ENCODE measurements at places on chromosomes 12 and 14.
A peak's percentile ranks its signal among the peaks of the same experiment; 100 is the strongest.

DNA sequence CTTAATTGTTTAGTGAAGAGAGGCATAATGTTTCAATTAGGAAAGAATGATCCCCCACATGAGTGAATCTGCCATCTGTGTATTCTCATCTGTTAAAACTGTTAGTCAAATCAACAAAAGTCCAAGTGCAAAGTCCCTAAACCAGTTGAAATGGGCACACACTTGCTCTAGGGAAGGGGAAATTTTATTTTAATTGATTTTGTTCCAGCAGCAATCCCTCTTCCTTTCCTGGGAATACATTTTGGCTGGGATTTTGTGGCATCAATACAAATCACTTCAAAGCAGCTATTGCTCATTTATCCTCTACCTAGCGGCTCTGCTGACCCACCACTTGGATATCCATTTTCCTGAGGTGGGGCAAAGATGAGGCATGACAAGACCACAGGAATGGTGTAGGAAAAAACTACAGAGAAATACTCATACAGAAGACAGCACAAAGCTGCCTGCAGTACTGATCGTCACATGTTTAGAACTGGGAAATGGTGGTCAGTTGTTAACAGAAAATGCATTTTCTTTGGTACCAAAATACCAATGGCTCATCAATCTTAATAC is 9.8 kb upstream of the SSTR1 start:
- no peaks in the 10 kb centered on the region for H3K36me3 ChIP-seq
- H3K4me1 ChIP-seq: peaks cover 5% of the 10 kb centered on the region
- no peaks in the 10 kb centered on the region for H3K27me3 ChIP-seq
- DNase-seq: no peak
- H3K4me3 ChIP-seq: no peak overlapping the region
- H3K27ac ChIP-seq: no peak overlapping the region

GRCh38 chr14:42856106-42856505 is 1249.4 kb downstream of the LRFN5 start:
- H3K4me3 ChIP-seq: no peak overlapping the region
- H3K27ac ChIP-seq: no peak overlapping the region
- no peak for DNase-seq
- no peaks in the 10 kb centered on the region for H3K27me3 ChIP-seq

DNA sequence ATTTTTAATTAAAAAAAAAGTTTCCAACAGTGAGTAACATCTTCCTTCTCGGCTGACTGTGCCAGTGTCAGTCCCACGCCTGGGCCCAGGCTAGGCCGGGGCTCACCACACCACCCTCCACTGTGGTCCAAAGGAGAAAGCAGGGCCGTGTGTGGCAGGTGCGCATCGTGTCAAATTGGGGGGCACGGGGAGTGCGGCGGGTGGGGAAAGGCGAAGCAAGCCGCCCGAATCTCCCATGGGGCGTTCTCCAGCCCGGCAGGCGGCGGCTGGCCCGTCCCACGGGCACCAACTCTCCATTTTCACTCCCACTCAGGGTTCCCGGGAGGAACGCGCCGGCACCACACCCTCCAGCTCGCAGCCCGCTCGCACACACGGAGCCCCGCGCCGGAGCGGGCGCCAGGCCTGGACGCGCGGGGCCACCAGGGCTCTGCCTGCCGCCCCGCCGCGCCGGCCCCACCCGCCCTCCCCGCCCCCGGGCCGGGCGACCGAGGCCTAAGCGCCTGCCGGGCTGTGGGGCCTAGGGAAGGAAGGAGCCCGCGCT is 604 bp downstream of the EEA1 start:
- no peaks in the 10 kb centered on the region for H3K36me3 ChIP-seq
- H3K4me3 ChIP-seq: peak overlapping the region; percentile 64
- DNase-seq: peak; percentile 35
- H3K27me3 ChIP-seq: no peaks in the 10 kb centered on the region
- peaks cover 27% of the 10 kb centered on the region for H3K4me1 ChIP-seq

GRCh38 chr12:12056951-12057350 is 13.8 kb upstream of the BCL2L14 start:
- DNase-seq: no peak
- H3K4me1 ChIP-seq: no peaks in the 10 kb centered on the region
- no peaks in the 10 kb centered on the region for H3K27me3 ChIP-seq
- no peaks in the 10 kb centered on the region for H3K36me3 ChIP-seq
- no peak overlapping the region for H3K27ac ChIP-seq
- no peak overlapping the region for H3K4me3 ChIP-seq

- no peaks in the 10 kb centered on the region for H3K36me3 ChIP-seq
- no peak for DNase-seq
- H3K4me1 ChIP-seq: no peaks in the 10 kb centered on the region
- H3K27ac ChIP-seq: no peak overlapping the region
These were observed 25.5 kb downstream of the NKX2-8 start for GRCh38 chr14:36556811-36557433.

- H3K27ac ChIP-seq: no peak overlapping the region
- H3K4me1 ChIP-seq: peaks cover 3% of the 10 kb centered on the region
- no peaks in the 10 kb centered on the region for H3K27me3 ChIP-seq
- no peak overlapping the region for H3K4me3 ChIP-seq
- peak; percentile 84 for DNase-seq
These were observed 91.5 kb upstream of the PRB2 start for GRCh38 chr12:11486623-11487444.

- H3K27ac ChIP-seq: no peak overlapping the region
- no peak for DNase-seq
- H3K4me3 ChIP-seq: no peak overlapping the region
- no peaks in the 10 kb centered on the region for H3K36me3 ChIP-seq
- H3K27me3 ChIP-seq: no peaks in the 10 kb centered on the region
These were observed 63.7 kb downstream of the DNAI7 start for GRCh38 chr12:25131270-25131669.

DNA sequence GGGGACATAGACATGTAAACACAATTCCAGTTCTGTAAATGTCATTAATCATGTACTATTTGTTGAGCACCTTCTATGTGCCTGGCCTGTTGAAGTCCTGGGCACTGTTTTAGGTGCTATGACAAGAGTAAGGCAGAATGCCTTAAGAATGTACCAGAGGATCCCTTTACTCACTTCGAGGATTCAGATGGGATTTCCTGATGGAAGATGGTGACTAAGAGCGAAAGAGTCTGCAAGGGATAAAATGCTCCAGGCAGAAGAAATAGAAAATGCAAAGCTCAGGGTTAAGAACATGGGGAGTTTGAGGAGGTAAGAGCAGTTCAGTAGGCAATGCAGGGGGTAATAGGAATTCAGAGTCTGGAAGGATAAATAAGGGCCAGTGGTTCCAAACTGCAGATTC is 671.3 kb upstream of the TBX3 start:
- H3K36me3 ChIP-seq: no peaks in the 10 kb centered on the region
- no peak overlapping the region for H3K4me3 ChIP-seq
- H3K27me3 ChIP-seq: no peaks in the 10 kb centered on the region
- no peaks in the 10 kb centered on the region for H3K4me1 ChIP-seq
- no peak for DNase-seq

- no peak overlapping the region for H3K27ac ChIP-seq
- no peaks in the 10 kb centered on the region for H3K27me3 ChIP-seq
- H3K4me1 ChIP-seq: no peaks in the 10 kb centered on the region
- no peak overlapping the region for H3K4me3 ChIP-seq
These were observed 33.5 kb upstream of the CDK2AP1 start for GRCh38 chr12:123305136-123305535.

DNA sequence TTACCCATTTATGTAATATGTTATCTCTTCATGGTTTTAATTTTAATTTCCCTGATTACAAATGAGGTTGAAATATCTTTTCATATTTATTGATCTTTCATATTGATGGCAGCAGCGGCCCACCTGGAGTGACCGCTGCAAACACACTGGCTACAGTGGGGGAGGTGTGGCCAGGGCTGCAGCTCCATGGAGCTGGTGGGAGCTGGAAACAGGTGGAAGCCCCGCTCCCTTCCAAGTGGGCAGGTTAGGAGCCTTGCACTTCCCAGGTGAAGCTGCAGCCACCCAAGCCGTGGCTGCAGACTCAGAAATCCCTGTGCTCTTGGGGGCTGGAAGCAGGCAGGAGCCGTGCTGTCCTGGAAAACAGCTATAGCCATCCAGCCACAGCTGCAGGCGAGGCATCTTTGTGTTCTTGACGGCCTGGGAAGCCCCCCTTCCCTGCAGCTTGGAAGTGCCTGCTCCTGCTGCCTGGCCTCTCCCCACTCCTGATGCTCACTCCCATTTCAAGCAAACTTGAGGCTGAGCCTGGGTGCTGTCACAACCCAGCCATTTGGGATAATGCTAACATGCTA is 201.1 kb downstream of the TMEM117 start:
- H3K27me3 ChIP-seq: no peaks in the 10 kb centered on the region
- no peaks in the 10 kb centered on the region for H3K36me3 ChIP-seq
- H3K4me3 ChIP-seq: no peak overlapping the region
- DNase-seq: no peak
- no peak overlapping the region for H3K27ac ChIP-seq

DNA sequence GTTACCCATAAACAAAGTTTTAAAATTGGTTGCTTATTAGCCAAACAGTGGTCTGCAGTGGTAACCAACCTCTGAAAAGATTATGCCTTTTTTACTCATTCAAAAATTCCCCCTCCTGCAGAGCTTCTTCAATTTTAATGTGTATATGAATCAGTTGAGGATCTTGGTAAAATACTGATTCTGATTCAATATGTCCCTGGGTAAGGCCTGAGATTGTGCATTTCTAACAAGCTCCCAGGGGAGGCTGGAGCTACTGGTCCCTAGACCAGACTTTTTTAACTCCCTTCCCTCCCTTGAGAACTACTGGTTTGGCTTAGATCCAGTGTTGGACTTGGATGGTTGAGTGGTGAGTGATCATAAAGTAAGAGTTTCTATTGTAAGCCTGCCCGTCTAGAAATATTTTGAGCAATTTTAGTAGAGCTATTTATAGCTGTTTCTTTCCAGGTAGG is 90.2 kb downstream of the FUT8 start:
- no peaks in the 10 kb centered on the region for H3K36me3 ChIP-seq
- H3K27ac ChIP-seq: no peak overlapping the region
- no peak for DNase-seq
- H3K4me3 ChIP-seq: no peak overlapping the region

- H3K27ac ChIP-seq: no peak overlapping the region
- H3K4me3 ChIP-seq: no peak overlapping the region
- DNase-seq: no peak
These were observed 54.0 kb upstream of the OAS1 start for GRCh38 chr12:112852810-112853209.

- H3K27ac ChIP-seq: no peak overlapping the region
- DNase-seq: no peak
- H3K4me3 ChIP-seq: no peak overlapping the region
- H3K27me3 ChIP-seq: no peaks in the 10 kb centered on the region
- no peaks in the 10 kb centered on the region for H3K36me3 ChIP-seq
These were observed 158.7 kb downstream of the METTL25 start for GRCh38 chr12:82517027-82517426.

- no peak for DNase-seq
- H3K27me3 ChIP-seq: no peaks in the 10 kb centered on the region
- no peaks in the 10 kb centered on the region for H3K36me3 ChIP-seq
- H3K4me1 ChIP-seq: peaks cover 8% of the 10 kb centered on the region
- H3K4me3 ChIP-seq: no peak overlapping the region
- no peak overlapping the region for H3K27ac ChIP-seq
These were observed 51.3 kb upstream of the KCNA1 start for GRCh38 chr12:4858386-4858785.

GRCh38 chr12:116524964-116525379 is 34.2 kb upstream of the MAP1LC3B2 start:
- H3K4me1 ChIP-seq: no peaks in the 10 kb centered on the region
- no peak overlapping the region for H3K4me3 ChIP-seq
- H3K27me3 ChIP-seq: no peaks in the 10 kb centered on the region
- no peaks in the 10 kb centered on the region for H3K36me3 ChIP-seq
- DNase-seq: no peak

DNA sequence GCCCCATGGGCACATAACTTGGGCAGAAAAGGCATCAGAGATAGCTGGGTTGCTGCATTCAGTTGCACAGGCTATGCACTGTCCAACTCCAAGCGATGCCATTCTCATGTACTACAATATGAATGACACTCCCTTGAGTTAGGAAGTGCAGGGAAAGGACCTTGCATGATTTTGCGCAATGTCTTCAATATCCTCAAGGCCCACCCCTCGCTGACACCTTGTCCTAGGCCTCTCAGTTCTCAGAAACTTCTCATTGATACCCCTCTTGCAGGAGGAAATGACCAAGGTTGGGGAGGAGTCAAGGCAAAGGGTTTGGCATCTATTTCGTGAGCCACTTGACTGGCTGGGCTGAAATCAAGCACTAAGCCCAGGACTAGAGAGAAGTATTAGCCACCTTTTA is 70.4 kb downstream of the ARL6IP4 start:
- no peak overlapping the region for H3K27ac ChIP-seq
- DNase-seq: no peak
- no peak overlapping the region for H3K4me3 ChIP-seq
- no peaks in the 10 kb centered on the region for H3K4me1 ChIP-seq
- no peaks in the 10 kb centered on the region for H3K27me3 ChIP-seq

GRCh38 chr12:40168868-40169267 is 55.9 kb upstream of the LRRK2 start:
- H3K36me3 ChIP-seq: no peaks in the 10 kb centered on the region
- no peak overlapping the region for H3K27ac ChIP-seq
- no peak overlapping the region for H3K4me3 ChIP-seq
- no peaks in the 10 kb centered on the region for H3K4me1 ChIP-seq
- H3K27me3 ChIP-seq: no peaks in the 10 kb centered on the region

DNA sequence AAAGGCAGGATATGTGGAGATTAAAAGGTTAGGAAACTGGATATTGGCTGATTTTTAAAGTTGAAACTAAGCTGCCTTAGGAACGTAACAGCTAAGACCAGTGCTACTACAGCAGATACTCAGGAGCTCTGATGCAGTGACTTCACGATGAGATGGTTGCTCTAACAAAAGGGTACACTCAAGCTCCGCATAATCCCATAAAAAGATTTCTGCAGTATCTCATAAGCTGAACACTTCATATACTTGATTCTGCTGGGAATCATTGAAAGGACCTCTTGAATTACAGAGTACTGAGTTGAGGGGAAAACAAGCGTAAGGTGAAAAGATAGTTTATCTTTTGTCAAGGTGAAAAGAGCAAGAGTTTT is 3.7 kb downstream of the RNF10 start:
- no peak overlapping the region for H3K27ac ChIP-seq
- DNase-seq: no peak
- H3K27me3 ChIP-seq: no peaks in the 10 kb centered on the region
- peaks cover 64% of the 10 kb centered on the region for H3K4me1 ChIP-seq
- H3K4me3 ChIP-seq: peak overlapping the region; percentile 26

- no peak overlapping the region for H3K4me3 ChIP-seq
- no peaks in the 10 kb centered on the region for H3K36me3 ChIP-seq
- H3K4me1 ChIP-seq: peaks cover 8% of the 10 kb centered on the region
- H3K27me3 ChIP-seq: no peaks in the 10 kb centered on the region
These were observed 16.4 kb downstream of the ANO6 start for GRCh38 chr12:45232146-45232755.

GRCh38 chr14:32941668-32942065 is 3.0 kb downstream of the NPAS3 start:
- H3K36me3 ChIP-seq: no peaks in the 10 kb centered on the region
- H3K27me3 ChIP-seq: peaks cover 3% of the 10 kb centered on the region
- H3K4me3 ChIP-seq: no peak overlapping the region
- DNase-seq: no peak
- H3K4me1 ChIP-seq: peaks cover 4% of the 10 kb centered on the region
- no peak overlapping the region for H3K27ac ChIP-seq

GRCh38 chr12:82682851-82683261 is 3.9 kb upstream of the TMTC2 start:
- H3K4me1 ChIP-seq: peaks cover 3% of the 10 kb centered on the region
- no peak overlapping the region for H3K27ac ChIP-seq
- DNase-seq: no peak
- H3K27me3 ChIP-seq: no peaks in the 10 kb centered on the region
- H3K36me3 ChIP-seq: no peaks in the 10 kb centered on the region
